Effector CD4-positive, alpha-beta T cell (primary cell): ENCODE measurements at places on chromosomes 5 and 9.
A peak's percentile ranks its signal among the peaks of the same experiment; 100 is the strongest.

DNA sequence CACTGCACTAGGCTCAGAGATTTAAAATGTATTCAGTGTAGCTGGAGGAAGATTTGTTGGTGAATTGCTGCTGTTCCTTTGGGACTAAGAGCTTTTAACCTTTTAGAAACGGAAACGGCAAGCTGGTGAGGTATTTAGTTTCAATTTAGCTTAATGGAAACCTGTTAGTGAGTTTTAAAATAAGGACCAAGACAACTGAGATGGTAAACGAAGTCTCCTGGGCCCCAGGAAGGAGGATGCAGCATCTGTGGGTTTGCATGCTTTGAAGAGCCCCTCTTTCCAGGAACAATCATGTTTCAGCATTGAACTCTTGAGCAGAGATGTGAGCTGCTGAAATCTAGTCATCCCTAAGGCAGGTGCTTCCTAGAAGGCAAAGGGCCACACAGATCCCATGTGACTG lies 16.5 kb downstream of the DNAI1 start:
- no peak for DNase-seq

DNA sequence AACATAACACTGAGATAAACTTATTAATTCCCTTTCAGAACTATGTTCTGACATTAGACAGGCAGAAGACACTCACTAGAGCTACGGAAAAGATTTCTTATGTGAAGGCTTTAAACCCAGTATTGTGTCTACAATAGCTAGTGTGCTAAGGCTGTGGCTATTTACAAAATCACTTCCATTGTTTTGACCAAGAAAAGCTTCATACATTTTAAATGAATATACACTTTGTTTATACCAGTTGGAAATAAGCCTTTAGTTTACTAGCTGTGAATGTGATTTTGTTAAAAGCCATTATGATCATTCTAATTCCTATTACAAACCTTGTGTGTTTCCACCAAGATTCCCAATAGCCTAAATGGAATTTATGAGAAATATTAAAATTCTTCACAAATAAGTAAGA lies 83.0 kb downstream of the AGTPBP1 start:
- no peak for DNase-seq

- DNase-seq, result no peak
Observed at GRCh38 chr9:37229882-37230482, 109.6 kb downstream of the ZCCHC7 start.

- DNase-seq, result no peak
Observed at GRCh38 chr9:121207371-121207940, 5.8 kb upstream of the RAB14 start.

- no peak for DNase-seq
Observed at GRCh38 chr5:144950996-144951395, 780.3 kb downstream of the KCTD16 start.

GRCh38 chr5:33235824-33236223 lies 204.9 kb upstream of the TARS1 start:
- DNase-seq, result no peak

- peak; percentile 21 for DNase-seq
Observed at GRCh38 chr5:155616779-155617392, 603.3 kb downstream of the KIF4B start.

DNA sequence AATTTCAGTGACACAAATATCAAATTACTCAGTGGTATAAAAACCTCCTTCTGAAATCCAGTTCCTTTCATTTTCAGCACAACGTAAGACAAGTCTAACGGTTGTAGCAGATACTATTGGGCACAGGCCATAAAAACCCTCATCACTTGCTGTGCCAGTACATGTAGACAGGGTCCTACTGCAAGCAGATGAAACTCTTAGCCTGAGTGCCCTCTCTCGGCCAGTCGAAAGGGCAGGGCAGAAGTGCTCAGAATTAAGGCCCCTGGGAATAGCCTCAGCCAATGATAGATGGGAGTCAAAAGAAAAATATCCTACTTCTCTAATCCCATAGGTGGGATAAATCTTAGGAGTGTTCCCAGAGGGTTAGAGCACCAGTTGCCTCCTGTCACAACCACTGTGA lies 168.5 kb upstream of the FER start:
- no peak for DNase-seq
